Lung (tissue), 17 donors: ENCODE measurements at places on chromosomes 16 and 17. TPM values are rescaled to one million over a fixed set of nuclear protein-coding genes. Genes with fewer than 3 reads are reported as not detected.

- H3K4me3 ChIP-seq, result no peak overlapping the region
- no peaks in the 10 kb centered on the region for H3K4me1 ChIP-seq
- no peaks in the 10 kb centered on the region for H3K27me3 ChIP-seq
These were observed 167.4 kb upstream of the CACNG3 start for GRCh38 chr16:24088767-24089166.

GRCh38 chr16:75909746-75910145 lies 183.5 kb upstream of the CPHXL start:
- DNase-seq, result no peak
- H3K27me3 ChIP-seq, result no peaks in the 10 kb centered on the region
- no peaks in the 10 kb centered on the region for H3K4me1 ChIP-seq
- H3K27ac ChIP-seq, result no peak overlapping the region
- no peaks in the 10 kb centered on the region for H3K36me3 ChIP-seq

DNA sequence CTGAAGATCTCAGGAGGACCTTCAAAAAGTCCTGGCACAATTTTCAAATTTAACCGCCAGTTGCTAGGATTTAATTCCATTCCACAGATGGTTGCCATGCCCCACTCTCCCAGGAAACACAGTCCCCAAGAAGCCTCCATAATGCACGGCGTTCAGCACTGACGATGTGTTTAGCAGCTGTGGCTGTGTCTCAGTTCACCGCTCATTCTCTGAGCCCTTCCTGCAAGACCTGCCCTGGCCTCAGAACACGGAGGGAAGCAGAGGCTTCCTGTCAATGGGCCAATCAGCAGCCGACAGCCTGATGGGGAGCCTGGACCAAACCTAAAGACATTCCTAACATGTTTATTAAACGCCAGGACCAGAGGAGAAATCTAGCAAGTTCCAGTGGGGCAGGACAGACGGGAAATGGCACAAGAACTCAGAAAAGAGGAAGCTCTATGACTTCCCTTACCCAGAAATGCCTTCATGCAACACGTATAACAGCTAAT lies 4.9 kb downstream of the MYLK3 start:
- no peak overlapping the region for H3K4me3 ChIP-seq
- no peaks in the 10 kb centered on the region for H3K36me3 ChIP-seq
- no peak for DNase-seq
- H3K27ac ChIP-seq, result peak overlapping the region; percentile 81

ITFG1 gene
- 79.4 TPM for total RNA-seq

WFIKKN1 gene
- total RNA-seq, result 0.31 TPM

- H3K4me3 ChIP-seq, result no peak overlapping the region
- H3K27ac ChIP-seq, result no peak overlapping the region
- no peaks in the 10 kb centered on the region for H3K4me1 ChIP-seq
- no peak for DNase-seq
- H3K27me3 ChIP-seq, result no peaks in the 10 kb centered on the region
These were observed 27.5 kb downstream of the PIMREG start for GRCh38 chr17:6471531-6472465.
